Stimulated activated CD8-positive, alpha-beta memory T cell treated with anti-CD3 and anti-CD28 coated beads, Interleukin-15, amount 100 ng/mL, for 4 hours (primary cell): ENCODE measurements at places on chromosomes 6 and 20.

DNA sequence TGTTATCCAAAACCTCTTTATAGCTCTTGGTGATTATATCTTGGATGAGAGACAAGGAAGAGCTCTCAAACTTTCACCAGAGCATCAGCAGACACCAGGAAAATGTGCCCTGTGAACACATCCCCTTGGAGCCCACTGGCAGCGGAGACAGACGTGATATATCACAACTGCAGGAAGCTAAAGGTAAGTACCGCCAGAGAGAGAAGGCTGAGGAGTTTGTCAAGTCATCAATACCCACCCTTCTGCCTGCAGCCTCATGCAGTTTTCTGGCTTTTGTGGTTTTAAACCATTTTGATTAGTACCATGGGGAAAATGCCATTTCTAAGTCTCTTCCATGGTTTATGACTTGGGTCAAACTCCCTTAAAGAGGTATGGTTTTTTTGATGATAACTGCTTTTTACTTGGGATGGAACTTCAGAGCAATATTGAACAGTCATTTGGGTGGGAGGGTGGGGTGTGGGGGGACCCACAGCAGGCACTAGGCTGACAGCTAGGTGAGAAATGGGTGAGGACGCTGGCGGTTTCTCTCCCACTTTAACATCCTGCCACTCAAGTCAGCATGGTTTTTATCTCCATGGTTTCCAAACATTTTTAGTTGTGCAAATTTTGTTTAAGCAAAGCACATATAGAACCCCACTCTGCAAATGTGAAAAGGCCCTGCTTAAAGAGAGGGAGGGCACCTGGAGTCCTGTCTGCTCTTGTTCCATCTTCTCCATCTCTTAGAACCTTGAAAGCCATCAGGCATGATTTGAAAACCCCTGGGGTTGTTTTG, 108.4 kb downstream of the SCML4 start:
- DNase-seq, result no peak

DNA sequence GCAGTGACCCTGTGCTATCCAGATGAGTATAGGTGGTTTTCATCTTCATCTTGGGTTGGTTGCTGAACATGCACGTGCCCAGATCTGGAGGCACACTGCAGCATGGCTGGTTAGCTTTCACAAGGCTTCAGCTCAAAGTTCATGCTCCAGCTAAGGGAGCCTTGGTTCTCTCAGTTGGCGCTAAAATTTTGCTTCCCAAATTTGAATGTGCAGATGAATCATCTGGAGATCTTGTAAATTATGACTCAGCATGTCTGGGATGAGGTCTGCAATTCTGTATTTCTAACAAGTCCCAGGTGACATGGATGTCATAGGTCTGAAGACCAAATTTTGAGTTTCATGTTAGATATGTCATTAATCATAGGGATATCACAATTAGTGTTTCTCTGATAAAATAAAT, 230.8 kb downstream of the FOXA2 start:
- no peak for DNase-seq

DNA sequence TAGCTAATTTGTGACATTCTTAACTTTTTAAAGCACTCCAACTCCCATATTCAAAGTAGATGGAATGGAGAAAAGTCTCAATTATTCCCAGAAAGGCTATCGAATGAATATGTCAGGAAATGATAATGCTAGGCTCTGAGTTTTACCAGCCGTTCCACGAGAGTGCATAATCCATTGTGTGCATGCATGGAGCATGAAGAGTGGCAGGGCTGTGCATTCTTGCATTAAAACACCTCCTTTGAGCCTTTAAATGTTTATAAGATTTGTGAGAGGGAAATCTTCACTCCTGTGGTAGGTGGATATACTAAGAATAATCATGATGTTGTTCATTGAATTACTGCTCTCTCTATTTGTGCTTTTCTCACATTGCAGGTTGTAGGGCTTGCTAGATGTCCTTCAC, 178.3 kb downstream of the CARMIL1 start:
- no peak for DNase-seq

- peak; percentile 10 for DNase-seq
Measured at GRCh38 chr6:13924949-13925881, at the start of gene RNF182. RNF182 (plus strand) TSS chr6:13924952; CDS start chr6:13977120, 52,168 bp downstream.

DNA sequence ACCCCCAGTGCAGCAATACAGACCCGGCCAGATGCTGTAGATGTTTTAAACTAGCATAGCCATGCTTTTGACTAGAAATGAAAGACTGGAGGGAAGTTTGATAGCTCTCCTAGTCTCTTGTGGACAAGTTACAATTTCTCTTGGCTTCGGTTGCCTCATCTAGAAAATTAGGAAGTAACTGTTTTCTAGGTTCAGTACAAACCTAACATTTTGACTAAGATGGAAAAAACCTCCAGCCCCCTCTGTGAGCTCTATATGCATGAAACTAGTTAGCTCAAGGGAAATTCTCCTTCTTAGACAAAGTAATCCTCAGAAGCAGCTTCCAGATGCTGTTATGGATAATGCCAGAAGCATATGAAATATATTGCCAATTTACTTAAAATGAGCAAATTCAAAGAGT, 86.6 kb downstream of the RNF144B start:
- no peak for DNase-seq

GRCh38 chr6:26006086-26006939, 43.7 kb downstream of the TRIM38 start:
- no peak for DNase-seq

GRCh38 chr20:57619051-57619831, 985 bp downstream of the ZBP1 start:
- DNase-seq, result no peak

GRCh38 chr20:46018611-46019010, 9.9 kb downstream of the MMP9 start:
- no peak for DNase-seq

GRCh38 chr6:56003616-56004015, 128.2 kb upstream of the BMP5 start:
- no peak for DNase-seq

DNA sequence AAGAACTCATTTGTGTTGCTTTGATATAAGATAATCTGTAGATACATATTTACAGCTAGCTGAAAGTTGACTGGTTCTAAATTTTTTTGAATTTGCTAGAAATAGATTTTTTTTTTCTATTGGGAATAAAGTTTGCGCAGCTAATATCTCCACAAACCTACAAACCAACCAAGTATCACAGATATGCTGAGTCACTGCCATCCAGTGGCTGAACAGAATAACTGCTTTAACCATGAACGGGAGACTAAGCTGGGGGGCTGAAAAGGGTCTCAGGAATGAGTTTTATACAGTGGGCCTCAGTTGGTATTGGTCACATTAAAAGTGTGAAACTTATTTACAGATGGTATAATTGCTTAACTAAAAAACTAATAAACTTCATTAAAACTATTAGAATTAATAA, 326.7 kb upstream of the CNR1 start:
- no peak for DNase-seq

GRCh38 chr20:46630306-46630705, 21.0 kb downstream of the SLC13A3 start:
- DNase-seq, result no peak

DNA sequence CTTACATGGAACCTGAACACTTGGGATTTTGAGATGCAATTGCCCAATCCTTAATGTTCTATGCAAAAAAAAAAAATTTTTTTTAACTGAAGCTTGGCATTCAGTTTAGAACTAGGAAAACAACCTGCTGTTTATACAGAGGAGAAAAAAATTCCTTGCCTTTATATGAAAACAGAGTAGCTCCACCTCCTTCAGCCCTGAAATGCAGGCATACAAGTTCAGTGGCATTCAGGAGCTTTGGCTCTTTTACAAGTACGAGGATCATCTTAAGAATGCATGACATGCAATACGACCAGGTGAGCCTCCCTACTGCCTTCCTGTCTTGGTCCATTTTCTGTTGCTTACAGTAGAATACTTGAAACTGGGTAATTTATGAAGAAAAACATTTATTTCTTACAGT, 20.4 kb downstream of the PAX1 start:
- no peak for DNase-seq

GRCh38 chr6:23529902-23530301, 596.1 kb upstream of the NRSN1 start:
- DNase-seq, result no peak
